T-helper 1 cell (primary cell): ENCODE measurements at places on chromosomes 11 and 22.

GRCh38 chr11:84899740-84900139 lies 727.4 kb downstream of the DLG2 start:
- no peak for DNase-seq

GRCh38 chr11:57560146-57560545 lies 7.3 kb downstream of the UBE2L6 start:
- no peak for DNase-seq

GRCh38 chr22:32674925-32675825 lies 126.3 kb upstream of the TIMP3 start:
- no peak for DNase-seq

GRCh38 chr22:39995393-39996252 lies 869 bp downstream of the FAM83F start:
- DNase-seq: no peak

DNA sequence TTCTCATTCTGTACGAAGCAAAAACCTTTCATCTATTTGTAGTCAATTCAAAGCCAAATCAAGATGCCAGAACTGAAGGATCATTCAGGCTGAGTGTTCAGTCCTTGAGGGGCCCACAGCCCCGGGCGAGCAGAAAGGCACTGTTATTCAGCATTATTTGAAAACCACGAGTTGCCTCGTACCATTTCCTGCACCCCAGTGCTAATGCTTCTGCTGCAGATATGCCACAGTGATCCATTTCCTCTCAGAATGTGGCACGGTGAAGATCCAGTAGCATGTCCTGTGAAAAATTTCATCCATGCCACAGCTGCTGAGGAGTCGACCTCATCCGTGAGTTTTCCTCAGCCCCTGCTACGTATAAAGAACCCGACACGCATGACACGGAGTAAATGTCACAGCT lies 85.4 kb downstream of the OSBP2 start:
- no peak for DNase-seq

- no peak for DNase-seq
Observed at GRCh38 chr11:65565624-65566453, 4.4 kb upstream of the ZNRD2 start.

DNA sequence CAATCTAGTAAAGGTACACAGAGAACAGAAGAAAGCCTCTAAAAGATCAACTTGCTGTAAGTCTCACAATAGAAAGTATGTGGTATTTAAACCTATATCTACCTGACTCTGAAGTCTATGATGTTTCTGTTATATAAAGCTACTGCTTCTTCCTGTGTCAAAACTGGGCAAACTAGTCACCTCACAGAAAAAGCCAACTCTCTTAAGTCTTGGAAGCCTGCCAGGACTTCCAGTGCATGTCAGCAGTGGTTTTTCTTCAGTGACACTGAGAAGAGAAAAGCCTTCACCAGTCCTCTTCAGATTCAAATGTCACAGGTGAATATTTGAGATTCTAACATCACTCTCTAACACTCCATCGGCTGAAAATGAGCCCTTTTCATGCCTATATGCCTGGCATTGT lies 808.0 kb downstream of the DLG2 start:
- DNase-seq: no peak

- DNase-seq: no peak
Observed at GRCh38 chr11:83540112-83540675, 254.0 kb upstream of the CCDC90B start.
